Left lung (tissue), 14 donors: ENCODE measurements at places on chromosomes 2 and 18. TPM values are rescaled to one million over a fixed set of nuclear protein-coding genes. Genes with fewer than 3 reads are reported as not detected.

DNA sequence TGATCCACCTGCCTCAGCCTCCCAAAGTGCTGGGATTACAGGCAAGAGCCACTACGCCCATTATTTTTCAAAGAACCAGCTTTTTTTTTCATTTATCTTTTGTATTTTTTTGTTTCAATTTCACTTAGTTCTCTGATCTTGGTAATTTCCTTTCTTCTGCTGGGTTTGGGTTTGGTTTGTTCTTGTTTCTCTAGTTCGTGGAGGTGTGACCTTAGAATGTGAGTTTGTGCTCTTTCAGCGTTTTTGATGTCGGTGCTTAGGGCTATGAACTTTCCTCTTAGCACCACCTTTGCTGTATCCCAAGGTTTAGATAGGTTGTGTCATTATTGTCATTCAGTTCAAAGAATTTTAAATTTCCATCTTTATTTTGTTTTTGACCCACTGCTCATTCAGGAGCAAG is 86.7 kb upstream of the MSTN start:
- no peak for DNase-seq
- H3K4me3 ChIP-seq, result no peak overlapping the region
- H3K4me1 ChIP-seq, result no peaks in the 10 kb centered on the region
- H3K27ac ChIP-seq, result no peak overlapping the region
- H3K36me3 ChIP-seq, result no peaks in the 10 kb centered on the region

- no peak overlapping the region for H3K4me3 ChIP-seq
- H3K27ac ChIP-seq, result no peak overlapping the region
- H3K27me3 ChIP-seq, result no peaks in the 10 kb centered on the region
- no peak for DNase-seq
- no peaks in the 10 kb centered on the region for H3K4me1 ChIP-seq
Observed at GRCh38 chr18:48608581-48608980, 69.8 kb downstream of the CTIF start.

GRCh38 chr2:8680822-8681760 is 765 bp upstream of the ID2 start:
- H3K27me3 ChIP-seq, result no peaks in the 10 kb centered on the region
- DNase-seq, result peak; percentile 82
- H3K36me3 ChIP-seq, result no peaks in the 10 kb centered on the region
- peak overlapping the region; percentile 95 for H3K27ac ChIP-seq
- H3K4me1 ChIP-seq, result peaks cover 26% of the 10 kb centered on the region

DNA sequence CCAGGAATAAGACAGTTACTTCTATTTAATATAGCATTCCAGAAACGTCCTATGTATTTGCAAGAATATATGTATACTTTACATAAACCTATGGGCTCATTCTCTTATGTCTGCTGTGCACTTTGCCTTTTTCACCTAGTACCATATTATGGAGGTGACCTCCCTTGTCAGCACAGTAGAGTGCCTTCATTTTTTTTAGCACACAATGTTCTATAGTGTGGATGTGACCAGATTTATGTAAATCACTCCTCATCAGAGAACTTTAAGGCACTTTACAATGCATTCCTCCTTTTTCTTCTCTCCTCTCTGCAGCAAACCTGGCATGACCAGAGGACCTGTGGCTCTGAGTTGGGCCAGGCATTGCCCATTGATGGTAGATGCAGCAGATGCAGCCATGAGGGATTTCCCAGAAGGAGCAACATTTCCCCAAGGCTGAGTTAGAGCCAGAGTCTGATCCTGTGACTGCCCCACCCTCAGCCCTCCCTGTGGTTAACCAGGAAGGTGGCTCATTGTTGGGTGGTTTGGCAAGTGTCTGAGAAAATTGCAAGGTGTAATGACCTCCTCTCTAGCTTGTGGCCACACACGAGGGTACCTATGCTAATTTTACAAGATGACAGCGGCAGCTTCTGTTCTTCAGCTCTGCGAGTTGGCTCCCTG is 76.5 kb upstream of the DLX2 start:
- no peak for DNase-seq
- no peaks in the 10 kb centered on the region for H3K4me1 ChIP-seq
- no peak overlapping the region for H3K4me3 ChIP-seq
- H3K27ac ChIP-seq, result no peak overlapping the region
- H3K27me3 ChIP-seq, result no peaks in the 10 kb centered on the region

DNA sequence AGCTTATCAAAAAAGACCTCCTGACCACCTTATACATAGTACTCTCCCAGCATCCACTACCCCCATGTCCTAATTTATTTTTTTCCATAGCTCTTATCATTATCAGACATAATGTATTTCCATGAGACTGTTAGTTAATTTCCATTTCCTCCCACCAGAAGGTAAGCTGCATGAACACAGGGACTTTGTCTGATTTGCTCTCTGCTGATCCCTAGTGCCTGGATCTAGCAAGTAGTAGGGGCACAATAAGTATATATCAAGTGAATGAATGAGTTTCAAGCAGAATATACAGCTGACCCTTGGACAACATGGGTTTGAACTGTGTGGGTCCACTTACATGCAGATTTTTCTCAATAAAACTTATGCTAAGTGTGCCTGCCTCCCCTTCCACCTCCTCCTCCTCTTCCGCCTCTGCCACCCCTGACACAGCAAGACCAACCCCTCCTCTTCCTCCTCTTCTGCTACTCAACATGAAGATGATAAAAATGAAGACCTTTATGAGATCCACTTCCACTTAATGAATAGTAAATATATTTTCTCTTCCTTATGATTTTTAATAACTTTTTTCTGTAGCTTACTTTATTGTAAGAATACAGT is 53.8 kb downstream of the CTAGE1 start:
- H3K4me3 ChIP-seq, result no peak overlapping the region
- no peaks in the 10 kb centered on the region for H3K36me3 ChIP-seq
- H3K4me1 ChIP-seq, result no peaks in the 10 kb centered on the region
- DNase-seq, result no peak

DNA sequence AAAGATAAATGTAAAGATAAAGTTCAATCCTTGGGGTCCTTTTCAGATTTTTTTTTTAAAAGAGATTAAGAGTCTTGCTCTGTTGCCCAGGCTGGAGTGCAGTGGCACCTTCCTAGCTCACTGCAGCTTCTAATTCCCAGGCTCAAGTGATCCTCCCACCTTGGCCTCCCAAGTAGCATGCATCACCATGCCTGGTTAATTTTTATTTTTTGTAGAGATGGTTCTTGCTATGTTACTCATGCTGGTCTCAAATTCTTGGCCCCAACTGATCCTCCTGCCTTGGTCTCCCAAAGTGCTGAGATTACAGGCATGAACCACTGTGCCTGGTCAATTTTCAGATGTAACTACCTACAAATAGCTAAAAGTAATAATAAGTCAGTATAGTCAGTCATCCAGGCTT is 21.1 kb downstream of the NFE2L2 start:
- H3K27ac ChIP-seq, result peak overlapping the region; percentile 80
- DNase-seq, result no peak
- no peaks in the 10 kb centered on the region for H3K27me3 ChIP-seq
- H3K36me3 ChIP-seq, result no peaks in the 10 kb centered on the region
- H3K4me3 ChIP-seq, result no peak overlapping the region
- H3K4me1 ChIP-seq, result peaks cover 100% of the 10 kb centered on the region

DNA sequence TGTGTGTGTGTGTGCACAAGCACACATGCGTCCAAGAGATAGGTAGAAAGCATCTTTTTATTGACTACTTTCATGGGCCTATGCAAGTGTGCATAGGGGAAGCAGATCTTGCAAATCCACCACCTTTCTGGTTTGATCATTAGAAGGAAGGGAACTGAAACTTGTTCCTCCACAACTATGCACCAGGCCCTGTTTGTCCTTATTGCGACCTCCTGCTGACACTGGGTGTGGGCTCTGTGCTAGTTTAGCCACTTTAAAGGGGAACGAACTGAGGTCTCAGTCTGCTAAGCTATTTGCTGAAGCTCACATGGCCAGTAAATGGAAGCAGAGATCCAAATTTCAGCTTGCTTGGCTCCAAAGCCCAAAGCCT is 32.1 kb upstream of the INSIG2 start:
- H3K4me3 ChIP-seq, result no peak overlapping the region
- no peaks in the 10 kb centered on the region for H3K27me3 ChIP-seq
- no peak for DNase-seq
- no peak overlapping the region for H3K27ac ChIP-seq

GRCh38 chr2:47297767-47298425 is 105.1 kb upstream of the MSH2 start:
- H3K36me3 ChIP-seq, result no peaks in the 10 kb centered on the region
- peaks cover 51% of the 10 kb centered on the region for H3K4me1 ChIP-seq
- no peak overlapping the region for H3K4me3 ChIP-seq
- H3K27ac ChIP-seq, result no peak overlapping the region
- no peaks in the 10 kb centered on the region for H3K27me3 ChIP-seq

DNA sequence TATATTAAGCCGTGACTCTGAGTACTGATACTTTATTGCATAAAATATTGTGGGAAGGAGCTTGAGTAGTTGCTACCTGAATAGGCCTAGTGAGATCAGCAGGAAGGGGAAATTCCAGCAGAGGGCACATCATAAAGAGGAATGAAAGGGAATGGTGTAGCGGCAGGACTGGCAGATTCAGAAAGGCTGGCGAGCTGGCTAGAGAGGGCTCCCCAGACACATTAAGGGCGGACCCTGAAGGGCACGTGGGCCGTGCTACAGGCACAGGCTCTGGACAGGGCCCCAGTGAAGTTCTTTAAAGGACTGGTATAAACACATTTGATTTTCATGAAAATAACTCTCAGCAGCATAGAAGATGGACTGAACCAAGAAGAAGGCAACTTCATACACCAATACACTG is 43.0 kb downstream of the PTPN2 start:
- peaks cover 4% of the 10 kb centered on the region for H3K36me3 ChIP-seq
- H3K4me1 ChIP-seq, result peaks cover 92% of the 10 kb centered on the region
- no peaks in the 10 kb centered on the region for H3K27me3 ChIP-seq
- DNase-seq, result no peak

DNA sequence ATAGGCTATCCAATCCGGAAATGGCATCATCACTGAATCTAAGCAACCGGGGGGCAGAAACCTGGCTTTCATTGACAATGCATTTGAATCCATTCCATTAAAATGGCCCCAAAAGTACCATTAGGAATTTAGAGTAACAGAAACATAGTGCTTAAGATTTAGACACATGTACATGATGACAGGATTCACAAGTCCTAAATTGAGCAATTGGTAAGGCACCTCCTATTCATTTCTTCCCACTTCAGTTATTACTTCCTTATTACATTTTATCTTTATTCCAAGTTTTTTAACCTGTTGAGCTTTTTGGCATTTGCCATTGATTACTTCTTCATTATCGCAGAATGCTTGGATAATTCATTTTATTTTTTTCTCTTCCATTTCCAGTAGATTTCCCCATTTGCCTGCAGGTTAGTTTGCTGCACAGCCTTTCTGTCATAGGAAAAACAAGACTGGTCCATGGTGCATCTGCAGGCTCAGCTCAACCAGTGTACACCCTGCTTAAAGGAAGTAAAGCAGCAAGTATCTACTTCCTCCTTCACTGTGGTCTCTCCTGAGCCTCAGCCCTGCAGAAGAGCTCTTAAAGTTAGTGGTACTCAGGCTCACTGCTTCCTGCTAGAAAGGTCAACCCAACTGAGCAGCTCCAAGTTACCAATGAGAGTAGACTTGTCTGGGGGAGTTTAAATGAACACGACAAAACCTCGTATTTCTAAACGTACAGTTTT is 89.2 kb downstream of the DOCK10 start:
- H3K4me1 ChIP-seq, result no peaks in the 10 kb centered on the region
- peak; percentile 41 for DNase-seq

DNA sequence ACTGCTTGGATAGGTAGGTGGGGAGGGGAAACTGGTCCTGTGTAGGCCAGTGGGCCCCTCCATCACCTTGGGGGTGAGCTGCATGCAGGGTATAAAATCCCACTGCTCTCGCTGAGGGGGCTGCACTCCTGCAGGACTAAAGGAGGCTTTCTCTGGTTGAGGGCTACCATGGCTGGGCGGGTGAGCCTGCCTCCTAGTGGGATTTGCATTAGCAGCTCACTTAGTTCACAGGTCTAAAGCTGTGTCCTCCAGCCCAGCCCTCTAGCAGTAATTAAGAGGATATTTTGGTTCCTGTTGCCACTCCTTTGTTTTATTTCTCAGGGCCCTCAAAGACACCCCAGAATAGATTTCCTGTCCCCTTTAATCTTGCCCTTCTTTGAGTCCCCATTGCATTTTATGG is 24.6 kb downstream of the TMEM127 start:
- no peaks in the 10 kb centered on the region for H3K27me3 ChIP-seq
- H3K36me3 ChIP-seq, result no peaks in the 10 kb centered on the region
- H3K4me3 ChIP-seq, result no peak overlapping the region
- H3K27ac ChIP-seq, result peak overlapping the region; percentile 96
- DNase-seq, result no peak

GRCh38 chr18:79611040-79611681 is 68.4 kb upstream of the CTDP1 start:
- no peaks in the 10 kb centered on the region for H3K4me1 ChIP-seq
- no peak overlapping the region for H3K27ac ChIP-seq
- H3K36me3 ChIP-seq, result no peaks in the 10 kb centered on the region
- no peak for DNase-seq
- H3K27me3 ChIP-seq, result peaks cover 67% of the 10 kb centered on the region

Gene AGBL5
- total RNA-seq, result 20.6 TPM

Gene ABCG5
- total RNA-seq, result not detected

Gene SPATS2L
- 96.0 TPM for total RNA-seq

Gene ZNF638
- total RNA-seq, result 92.1 TPM

Gene KYNU
- total RNA-seq, result 7.1 TPM
